ENCODE measurements at places on chromosomes 11 and 22.

DNA sequence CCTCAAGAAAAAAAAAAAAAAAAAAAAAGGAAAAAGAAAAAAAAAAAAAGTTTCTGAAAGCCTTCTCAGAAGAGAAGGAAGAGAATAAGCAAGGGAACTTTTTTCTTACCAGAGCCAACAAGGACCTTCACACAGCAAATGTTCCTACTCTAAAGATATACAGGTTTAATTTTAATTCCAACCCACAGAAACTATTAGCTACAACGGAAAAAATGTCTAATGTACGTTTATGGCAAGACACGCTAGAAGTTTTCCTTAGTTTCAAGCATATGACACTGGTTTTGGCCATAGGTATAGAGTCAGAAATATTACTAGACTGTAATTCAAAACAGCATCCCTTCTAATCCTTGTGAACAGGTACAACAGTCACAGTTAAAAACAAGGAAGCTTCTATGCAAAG lies 120.1 kb downstream of the MRTFA start:
- no peak for DNase-seq

- no peak for DNase-seq
These were observed 2.4 kb downstream of the RPS19BP1 start for GRCh38 chr22:39530116-39530515.

DNA sequence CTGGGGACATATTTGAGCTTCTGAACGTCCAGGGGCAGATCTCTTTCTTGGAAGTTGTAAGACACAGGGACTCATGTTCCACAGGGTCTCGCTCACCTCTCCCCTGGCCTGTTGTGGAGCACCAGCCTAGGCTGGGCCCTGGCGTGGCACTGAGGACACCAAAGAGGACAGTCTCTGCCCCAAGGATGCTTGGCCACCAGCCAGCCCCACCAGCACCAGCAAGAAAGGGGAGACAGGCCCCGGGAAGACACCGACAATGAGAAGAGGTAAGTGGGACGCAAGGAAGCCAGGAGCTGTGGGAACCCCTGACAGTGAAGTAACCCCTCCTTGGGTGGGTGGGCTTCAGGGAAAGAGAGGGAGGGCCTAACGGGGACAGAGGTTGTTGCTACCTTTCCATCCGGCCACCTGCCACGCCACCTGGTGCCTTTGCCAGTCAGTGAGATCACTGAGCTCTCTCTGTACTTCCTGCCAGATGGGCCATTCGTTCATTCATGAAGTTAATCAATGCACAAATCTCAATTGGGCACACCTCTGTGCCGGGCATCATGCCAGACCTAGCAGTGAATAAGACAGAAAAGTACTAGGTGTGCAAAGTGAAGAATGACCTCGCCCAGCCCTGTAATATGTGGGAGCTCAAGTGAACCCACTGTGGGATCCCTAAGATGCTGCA lies 11.1 kb downstream of the APOL5 start:
- DNase-seq, result no peak

- DNase-seq, result no peak
These were observed 25.5 kb upstream of the SHISAL1 start for GRCh38 chr22:44338177-44338810.

GRCh38 chr11:117859061-117859460 lies 17.4 kb downstream of the FXYD6 start:
- DNase-seq, result no peak

- DNase-seq, result no peak
These were observed 212.9 kb downstream of the CADM1 start for GRCh38 chr11:115291325-115291724.

GRCh38 chr11:2516276-2517015 lies 71.6 kb downstream of the KCNQ1 start:
- DNase-seq, result no peak

DNA sequence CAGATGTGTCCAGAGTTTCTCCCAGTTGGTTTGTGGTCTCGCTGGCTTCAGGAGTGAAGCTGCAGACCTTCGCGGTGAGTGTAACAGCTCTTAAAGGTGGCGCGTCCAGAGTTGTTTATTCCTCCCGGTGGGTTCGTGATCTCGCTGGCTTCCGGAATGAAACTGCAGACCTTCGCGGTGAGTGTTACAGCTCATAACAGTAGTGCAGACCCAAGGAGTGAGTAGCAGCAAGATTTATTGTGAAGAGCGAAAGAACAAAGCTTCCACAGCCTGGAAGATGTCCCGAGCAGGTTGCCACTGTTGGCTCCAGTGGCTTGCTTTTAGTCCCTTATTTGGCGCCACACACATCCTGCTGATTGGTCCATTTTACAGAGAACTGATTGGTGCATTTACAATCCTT lies 1.8 kb upstream of the PGA3 start:
- no peak for DNase-seq

- DNase-seq, result no peak
These were observed 1578.8 kb upstream of the RAG2 start for GRCh38 chr11:38176686-38177322.

DNA sequence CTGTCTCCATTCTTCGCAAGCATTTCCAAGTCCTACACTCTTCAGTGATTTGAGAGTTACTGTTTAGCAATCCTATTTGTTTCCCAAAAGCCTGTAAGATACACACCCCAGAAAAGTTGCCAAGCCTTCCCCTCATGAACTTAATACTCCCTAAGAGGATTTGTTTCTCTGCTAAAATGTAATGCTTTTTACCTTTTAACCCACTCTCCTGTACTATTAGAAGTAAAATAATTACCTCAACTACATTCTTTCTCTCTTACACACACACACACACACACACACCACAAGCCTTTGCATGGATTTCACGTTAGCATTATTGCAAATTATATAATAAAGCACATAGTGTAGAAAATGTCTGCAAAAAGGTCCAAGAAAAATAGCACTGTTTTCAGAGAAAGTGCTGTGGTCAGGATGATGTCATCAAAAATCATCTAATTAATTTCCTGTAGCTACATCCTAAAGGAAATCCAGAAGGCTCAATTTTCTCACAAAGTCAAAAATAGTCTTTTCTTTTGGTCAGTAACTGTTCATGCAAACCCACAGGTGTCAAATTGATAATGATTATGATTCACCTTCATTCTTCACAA lies 364.1 kb upstream of the PITPNB start:
- no peak for DNase-seq

DNA sequence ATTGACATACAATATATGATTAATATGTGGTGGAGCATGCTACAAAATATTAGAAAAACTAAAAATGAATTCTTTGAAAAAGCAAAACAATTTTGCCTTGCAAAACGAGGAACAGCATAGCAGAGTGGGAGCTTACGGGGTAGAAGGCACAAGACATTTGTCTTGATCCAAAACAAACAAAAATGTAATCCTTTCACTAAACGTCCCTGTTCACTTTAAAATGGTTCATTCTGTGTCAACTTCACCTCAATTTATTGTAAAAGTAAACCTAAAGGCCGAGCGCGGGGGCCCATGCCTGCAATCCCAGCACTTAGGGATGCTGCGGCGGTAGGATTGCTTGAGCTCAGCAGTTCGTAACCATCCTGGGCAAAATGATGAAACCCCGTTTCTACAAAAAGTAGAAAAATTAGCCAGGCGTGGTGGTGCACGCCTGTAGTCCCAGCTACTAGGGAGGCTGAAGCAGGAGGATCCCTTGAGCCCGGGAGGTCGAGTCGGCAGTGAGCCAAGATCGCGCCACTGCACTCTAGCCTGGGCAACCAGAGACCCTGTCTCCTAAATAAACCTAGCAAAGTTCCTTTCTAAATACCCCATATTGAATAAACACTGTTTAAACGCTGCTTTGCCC lies 2.0 kb downstream of the PRDM10 start:
- no peak for DNase-seq

DNA sequence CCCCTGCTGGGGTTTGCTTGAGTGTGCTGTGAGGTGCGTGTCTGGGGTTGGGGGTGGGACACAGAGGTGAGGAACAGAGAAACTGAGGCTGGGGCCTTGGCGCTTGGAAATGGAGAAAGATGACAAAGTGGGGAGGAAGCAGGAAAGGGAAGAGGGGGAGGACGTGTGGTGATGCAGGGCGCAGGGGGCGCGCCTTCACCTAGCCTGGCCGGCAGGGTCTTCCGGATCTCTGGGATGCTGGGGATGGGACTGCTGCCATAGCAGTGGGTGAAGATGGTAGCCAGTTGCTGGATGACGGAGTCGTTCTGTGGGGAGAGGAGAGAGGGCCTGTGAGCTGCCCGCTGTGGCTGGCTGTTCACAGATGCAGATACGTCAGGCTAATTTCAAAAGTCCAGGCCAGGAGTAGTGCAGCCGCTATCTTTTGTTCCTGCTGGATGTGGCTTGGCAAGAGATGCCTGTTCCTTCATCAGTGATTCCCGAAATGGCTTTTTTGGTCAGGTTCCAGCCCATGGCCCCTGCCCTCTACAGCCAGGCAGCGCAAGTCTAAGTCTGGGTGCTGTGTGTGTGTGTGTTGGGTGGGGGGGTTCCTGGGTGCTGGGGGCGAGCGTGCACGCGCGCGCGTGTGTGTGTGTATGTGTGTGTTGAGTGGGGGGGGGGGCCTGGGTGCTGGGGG lies 54.8 kb downstream of the NAT10 start:
- no peak for DNase-seq

DNA sequence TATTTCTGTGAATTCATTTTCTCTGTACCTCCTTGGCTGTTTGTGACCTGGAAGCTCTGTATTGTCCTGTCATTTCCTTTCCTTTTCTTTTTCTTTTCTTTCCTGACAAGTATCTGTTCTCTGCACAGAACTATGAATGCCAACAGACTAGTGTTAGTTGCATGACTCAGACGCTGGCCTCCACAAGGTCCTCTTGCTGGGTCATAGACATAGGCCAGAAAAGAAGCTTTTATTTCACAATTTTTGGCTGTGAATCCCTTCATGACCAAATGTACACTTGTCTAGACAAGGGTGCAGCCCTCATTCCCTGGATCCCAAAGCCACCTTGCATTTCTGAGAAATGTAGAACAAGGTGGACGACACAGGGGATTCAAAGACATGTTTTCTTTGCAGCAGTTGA lies 104.1 kb upstream of the MTNR1B start:
- no peak for DNase-seq

DNA sequence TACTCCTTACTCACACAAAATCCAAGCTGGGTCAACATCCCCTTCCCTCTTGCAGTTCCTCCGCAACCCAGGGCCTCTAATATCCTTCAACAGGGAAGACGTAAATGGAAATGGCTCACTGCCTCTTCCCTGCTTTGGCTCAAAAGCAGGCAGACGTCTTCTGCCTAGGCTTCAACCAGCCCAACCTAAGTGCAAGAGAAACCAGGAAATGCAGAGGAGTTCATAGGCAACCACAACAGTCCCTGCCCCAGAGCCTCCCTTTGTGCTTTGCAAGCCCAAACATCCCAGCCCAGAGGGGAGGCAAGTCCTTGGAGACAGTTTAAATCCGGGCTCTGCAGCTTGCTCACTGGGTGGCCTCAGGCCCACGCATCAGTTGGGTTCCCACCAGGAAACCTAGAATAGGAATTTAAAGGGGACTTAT lies 33.3 kb downstream of the CD6 start:
- no peak for DNase-seq

GRCh38 chr22:49354516-49355210 lies 473.0 kb downstream of the BRD1 start:
- DNase-seq, result no peak

GRCh38 chr11:43316451-43316850 lies 4.7 kb downstream of the API5 start:
- no peak for DNase-seq
